ENCODE measurements at places on chromosomes 11 and 22.

- no peak for DNase-seq
These were observed 71.0 kb upstream of the KIRREL3 start for GRCh38 chr11:127071606-127072005.

- DNase-seq = no peak
These were observed 49.8 kb downstream of the SGSM1 start for GRCh38 chr22:24855794-24856193.

DNA sequence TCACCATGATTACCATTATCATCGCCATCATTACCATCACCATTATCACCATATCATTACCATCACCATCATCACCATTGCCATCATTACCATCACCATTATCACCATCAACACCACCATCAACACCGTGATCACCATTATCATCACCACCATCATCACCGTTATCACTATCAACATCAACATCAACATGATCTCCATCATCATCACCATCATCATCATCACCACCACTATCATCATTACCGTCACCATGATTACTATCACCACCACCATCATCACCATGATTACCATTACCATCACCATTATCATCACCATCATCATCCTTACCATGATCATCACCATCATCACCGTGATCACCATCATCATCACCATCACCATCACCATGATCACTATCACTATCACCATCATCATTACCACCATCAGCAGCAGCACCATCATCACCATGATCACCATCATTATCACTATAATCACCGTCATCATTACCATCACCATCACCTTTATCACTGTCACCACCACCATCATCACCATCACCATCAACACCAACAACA, 753.7 kb downstream of the BRD1 start:
- DNase-seq = no peak

DNA sequence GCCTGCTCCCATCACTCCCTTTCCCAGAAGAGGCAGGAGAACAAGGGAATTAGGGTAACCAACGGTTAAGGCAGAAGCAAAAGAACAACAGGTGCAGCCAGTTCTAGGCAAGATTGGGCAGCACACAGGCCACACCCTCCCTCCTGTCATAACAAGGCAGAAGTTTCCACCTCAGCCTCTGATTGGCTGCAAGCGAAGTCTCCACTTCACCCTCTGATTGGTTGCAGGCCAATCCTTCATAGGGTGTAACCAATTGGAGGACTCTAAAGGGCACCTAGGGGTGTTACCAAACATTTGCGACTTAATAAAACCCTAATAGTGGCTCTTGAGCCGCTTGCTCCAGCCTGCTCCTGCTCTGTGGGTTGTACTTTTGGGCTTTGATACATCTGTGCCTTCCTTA, 153.8 kb downstream of the CACNA1I start:
- no peak for DNase-seq

DNA sequence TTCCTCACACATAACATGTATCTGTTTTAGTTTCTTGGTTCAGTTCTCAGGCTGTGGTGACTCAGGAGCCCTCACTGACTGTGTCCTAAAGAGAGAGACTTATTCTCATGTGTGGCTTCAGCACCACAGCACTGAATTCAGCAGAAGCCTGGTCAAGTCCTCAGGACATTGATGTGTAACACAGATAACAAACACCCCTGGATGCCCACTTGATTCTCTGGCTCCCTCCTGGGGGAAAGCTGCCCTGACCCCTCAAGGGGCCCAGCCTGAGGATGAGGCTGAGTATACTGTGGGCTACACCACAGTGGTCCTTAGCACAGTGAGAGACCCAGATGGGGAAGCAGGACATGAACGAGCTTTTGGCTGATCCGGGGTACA, 87.2 kb upstream of the VPREB1 start:
- no peak for DNase-seq

GRCh38 chr11:69479591-69480271, 1.7 kb upstream of the LINC01488 start:
- no peak for DNase-seq

DNA sequence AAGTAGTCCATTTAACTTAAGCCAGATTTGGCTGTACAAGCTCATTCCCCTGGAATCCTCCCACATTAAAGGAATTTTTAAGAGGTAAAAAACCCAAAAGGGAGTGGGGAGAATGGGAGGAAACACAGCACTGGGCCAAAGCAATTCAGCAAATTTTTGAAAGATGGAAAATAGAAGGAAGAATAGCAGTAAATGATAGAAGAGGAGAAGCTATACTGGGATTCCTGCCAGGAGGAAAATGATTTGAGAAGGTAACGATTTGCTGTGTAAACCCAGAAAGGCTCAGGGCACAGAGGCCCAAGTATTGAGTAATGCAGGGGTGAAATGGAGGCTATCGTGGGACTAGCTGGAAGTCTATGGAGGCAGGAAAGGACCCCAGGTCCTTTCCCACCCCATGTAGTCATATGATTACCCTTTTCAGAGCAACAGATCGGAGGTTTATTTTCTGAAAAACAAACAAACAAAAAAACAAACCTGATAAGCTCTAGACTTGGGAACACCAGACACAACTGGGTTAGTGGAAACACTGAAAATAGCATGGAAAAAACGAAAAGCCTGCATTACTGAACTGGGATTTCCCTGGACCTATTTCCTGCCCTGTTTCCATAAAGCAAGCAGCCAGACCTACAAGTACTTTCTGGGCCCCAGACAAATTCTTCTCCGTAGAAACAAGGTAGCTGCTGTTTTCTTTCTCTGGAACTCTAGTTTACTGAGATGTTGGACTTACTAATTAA, 140.0 kb downstream of the SWAP70 start:
- no peak for DNase-seq

- DNase-seq = no peak
These were observed 2.5 kb downstream of the LARGE2 start for GRCh38 chr11:45924927-45925326.

DNA sequence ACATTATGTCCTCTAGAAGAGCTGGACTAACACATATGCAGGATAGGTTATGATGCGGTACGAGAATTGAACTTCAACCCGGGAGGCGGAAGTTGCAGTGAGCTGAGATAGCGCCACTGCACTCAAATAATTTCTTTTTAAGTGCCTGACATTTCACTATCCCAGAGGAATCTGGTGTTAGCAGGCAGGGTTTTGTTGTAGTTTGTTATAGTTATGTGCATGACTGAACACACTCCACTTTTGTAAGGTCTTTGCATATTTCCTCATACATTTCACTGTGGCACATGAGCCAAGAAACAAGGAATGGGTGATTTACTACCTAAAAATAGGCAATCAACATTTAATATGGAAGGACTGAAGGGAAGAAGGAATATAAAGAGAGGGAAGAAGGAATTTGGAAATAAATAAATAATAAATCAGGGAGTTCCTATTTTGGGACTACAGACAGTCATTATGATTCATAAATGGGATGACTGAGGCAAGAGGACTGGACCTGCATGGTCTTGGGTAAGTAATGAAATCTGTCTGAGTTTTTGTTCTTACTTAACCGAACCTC, 8.7 kb upstream of the HIPK3 start:
- DNase-seq = no peak

GRCh38 chr11:70423523-70424505, 25.5 kb downstream of the CTTN start:
- no peak for DNase-seq

DNA sequence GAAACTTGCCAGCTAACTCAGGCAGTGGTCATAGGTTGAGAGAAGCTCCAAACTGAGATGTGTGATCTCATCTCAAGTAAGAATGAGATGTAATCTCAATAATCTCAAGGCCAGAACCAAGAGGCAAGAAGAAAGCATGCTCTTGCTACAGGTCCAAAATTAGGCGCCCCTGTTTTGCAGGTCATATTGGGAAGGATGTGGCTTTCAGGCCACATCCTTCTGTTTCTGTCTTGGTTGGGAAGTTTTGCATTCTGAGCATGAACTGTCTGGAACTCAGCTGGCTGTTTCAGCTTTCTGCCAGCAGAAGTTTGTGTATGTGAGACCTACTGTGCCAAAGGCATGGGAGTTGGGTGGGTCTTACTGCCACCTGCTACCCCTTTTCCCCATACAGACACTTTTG, 67.5 kb upstream of the MS4A8 start:
- no peak for DNase-seq

- DNase-seq = no peak
These were observed 29.8 kb upstream of the CREB3L1 start for GRCh38 chr11:46247659-46248058.

All from germinal center (tissue), 1 donor.